ENCODE measurements at places on chromosomes 11 and 22.

DNA sequence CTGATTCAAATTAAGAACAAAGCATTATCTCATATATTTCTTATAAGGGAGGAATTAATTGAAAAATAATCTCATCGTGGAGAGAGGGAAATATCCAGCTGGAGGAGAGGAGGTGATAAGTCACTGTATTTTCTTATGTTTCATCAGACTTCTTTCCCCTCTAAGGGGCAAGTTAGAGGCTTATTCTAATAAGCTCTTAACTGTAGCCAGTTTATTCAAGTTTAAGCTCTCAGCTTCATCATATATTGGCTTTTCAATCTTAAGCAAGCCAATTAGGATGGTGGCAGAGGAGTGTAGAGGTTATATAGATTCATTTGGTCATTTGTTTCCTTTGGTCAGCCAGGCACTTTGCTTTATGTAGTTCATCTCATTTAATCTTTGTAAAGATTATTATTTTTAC, 256.7 kb downstream of the GRM5 start:
- no peak for DNase-seq

GRCh38 chr11:113106507-113106906, 145.3 kb downstream of the NCAM1 start:
- DNase-seq = no peak

- DNase-seq = peak; percentile 39
Observed at GRCh38 chr22:40487663-40488249, 117.4 kb downstream of the SGSM3 start.

DNA sequence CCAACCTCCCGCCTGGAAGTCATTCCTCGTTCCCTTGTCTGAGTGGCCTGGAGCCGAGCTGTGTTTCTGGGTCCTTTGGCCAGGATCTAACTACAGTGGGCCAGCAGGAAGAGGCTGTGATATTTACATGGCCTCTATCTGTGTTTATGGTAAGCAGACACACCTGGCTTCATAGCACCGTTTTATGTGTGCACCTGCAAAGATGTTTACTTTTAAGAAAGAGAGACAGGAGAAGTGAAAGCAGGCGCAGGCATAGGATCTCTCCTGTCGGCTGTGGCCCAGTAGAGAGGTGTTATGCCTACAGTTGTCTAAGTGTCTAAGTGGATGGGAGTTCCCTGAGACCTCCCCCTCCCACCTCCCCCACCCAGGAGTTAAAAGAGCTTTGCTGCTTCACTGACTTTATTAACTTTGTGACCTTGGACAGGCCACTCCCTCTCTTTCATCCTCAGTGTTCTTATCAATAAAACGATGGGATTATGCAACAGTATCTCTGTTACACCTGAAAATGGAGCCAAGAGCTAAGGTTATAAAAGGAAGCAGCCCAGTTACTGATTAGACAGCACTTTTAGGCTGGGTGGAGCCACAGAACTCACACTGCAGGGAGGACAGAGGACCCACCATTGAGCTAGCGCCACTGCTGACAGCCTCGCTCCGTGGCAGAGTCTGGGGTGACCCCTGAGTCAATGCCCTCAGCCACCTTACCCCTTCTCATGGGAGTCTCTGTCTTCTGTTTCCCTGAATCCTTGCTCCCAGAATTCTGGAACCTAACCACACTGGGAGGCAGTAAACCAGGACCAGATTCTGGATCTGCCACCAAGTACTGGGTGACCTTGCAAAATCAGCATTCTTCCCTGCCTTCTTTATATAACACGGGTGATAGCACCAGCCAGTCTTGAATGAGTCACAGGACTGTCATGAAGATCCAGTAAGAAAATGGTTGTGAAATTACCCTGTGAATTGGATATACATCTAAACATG, 22.0 kb downstream of the ST14 start:
- no peak for DNase-seq

DNA sequence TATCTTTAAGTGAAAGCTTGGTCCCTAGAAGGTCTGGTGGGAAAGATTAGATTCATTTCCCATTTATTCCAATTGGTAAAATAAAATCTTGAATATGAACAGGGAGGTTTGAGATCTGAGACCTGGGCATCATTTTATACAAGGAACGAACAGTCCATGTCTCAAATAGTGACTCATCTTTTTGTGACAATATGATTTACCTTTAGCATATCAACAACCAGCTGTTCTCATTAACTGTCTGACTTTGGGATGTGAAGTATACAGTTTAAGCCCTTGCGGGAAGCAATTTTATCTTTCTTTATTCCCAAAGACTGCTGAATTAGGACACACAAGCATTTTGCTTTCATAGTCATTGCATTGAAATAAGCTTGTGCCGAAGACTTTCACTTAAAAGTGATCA, 691.6 kb downstream of the ETS1 start:
- no peak for DNase-seq

DNA sequence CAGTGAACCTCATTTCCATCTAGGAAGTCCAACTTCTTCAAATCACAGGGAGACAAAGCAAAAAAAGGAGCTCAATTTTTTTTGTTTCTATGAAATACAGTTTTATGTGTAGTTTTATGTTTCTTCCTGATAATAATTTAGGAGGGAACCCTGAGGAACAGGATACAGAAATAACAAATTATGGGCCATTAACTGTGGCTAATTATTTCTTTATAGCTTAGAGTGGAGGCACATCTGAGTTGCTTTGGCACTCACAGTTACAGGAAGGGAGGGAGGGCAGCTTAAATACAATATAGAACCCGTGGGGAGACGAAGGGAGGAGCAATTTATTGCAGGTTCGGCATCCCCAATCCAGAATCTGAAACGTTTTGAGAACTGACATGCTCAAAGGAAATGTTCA, 37.1 kb upstream of the HORMAD2 start:
- DNase-seq = no peak

- no peak for DNase-seq
Observed at GRCh38 chr11:8356721-8357504, 93.2 kb upstream of the LMO1 start.

DNA sequence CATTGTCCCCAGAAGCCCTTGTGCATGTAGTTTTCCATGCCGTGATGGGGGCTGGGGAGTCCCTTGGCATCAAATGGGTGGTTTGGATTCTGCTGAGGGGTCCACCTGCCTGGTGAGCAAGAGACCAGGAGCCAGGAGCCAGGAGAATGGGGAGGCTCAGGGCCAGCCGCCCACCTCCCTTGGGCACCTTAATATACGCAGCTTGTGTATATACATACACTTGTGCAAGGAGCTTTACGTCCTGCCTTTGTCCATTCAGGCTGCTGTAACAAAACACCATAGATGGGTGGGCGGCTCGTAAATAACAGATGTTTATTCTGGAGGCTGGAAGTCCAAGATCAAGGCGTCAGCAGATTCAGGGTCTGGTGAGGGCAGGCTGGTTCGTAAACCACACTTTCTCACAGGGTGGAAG, 62.5 kb downstream of the SMIM38 start:
- no peak for DNase-seq

- no peak for DNase-seq
Observed at GRCh38 chr22:33380789-33381530, 322.8 kb upstream of the SYN3 start.

- DNase-seq = no peak
Observed at GRCh38 chr11:133503236-133503635, 29.1 kb downstream of the OPCML start.

DNA sequence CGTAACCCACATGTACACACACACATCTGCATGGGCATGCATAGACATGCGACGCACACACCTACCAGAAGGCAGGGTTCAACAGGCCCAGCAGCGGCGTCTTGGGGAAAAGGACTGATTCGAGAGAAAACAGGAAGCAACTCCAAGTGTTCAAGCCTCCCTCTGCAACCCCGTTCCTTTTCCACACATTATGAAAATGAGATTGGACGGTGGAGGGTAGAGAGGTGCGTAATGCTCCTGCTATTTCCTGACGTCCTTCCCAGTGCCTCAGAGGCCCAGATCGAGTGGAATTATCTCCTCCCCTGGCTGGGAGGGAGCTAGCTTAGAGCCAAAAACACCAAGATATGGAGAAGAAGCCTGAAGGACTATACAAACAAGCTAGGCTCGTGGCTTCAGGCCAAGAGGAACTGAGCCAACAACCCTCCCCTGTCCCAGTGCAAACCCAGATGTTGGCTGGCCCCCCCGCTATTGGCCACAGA, 289.2 kb downstream of the MN1 start:
- DNase-seq = no peak

DNA sequence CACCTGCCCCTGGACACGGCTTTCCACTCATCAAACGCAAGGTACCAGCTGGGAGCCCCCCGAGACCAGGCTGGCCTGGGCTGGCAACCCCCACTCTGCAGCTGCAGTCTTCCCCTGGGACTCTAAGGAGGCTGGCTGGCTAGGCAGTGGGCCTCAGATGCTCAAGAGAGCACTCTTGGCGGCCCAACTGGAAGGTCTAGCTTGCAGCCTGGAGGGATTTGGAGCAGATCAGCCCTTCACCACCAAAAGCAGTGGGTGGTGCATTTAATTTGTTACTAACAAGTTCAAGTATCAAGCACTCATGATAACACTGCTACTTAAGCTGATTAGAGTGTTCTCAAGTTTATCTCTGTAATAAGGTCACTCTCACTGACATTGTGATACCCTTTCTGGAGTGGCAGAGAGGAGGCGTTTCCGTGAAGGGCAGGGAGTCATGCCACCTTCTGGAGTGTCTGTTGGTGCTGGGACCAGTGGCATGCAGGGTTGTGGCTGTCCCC, 21.5 kb downstream of the C22orf23 start:
- no peak for DNase-seq

- no peak for DNase-seq
Observed at GRCh38 chr11:62491571-62492329, 54.9 kb downstream of the AHNAK start.

DNA sequence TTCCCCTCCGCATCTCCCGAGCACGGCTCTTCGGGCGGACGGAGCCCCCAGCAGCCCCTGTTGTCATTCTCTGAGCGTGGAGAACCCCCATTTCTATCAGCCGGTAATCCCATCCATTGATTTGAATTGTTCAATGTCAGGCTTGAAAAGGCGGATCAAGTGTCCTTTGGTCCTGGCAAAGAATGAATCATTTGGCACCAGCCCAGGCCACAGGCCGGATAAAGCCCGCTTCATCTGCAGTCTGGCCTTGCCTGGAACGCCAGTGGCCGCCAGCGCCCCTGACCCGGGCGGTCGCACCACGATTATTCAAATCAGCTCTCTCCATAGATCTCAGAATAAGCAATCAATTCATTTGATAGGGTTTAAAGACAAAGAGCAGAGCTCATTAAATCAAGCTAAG, 188.9 kb downstream of the BRD1 start:
- no peak for DNase-seq

GRCh38 chr11:35458846-35459245, 39.5 kb upstream of the SLC1A2 start:
- no peak for DNase-seq

DNA sequence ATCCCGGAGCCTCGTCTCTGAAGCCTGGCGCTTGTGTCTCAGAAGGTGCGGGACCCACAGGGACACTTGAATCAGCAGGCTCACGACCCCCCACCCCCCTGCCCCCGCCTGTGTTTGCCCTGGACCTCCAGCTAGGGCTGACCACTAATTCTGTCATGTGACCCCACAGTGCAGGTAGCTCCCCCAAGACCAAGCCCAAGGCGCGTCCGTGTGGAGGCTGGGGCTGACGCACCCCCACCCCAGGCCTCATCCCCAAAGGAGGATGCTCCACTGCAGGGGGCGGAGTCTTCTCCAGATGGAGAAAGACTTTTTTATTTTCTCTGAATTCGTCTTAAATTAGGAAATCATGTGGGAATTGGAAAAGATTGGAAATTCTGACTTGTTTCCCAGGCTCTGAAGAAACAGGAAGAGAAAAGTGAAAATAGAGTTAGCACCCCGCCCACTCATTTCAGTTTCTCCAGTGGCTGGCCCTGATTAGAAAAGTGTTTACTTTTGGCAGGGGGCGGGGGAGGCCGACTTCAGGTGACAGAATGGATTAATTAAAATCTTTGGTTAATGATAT, 1.0 kb upstream of the RELA start:
- peak; percentile 39 for DNase-seq

- DNase-seq = no peak
Observed at GRCh38 chr22:21652547-21653545, 10.7 kb downstream of the SDF2L1 start.

DNA sequence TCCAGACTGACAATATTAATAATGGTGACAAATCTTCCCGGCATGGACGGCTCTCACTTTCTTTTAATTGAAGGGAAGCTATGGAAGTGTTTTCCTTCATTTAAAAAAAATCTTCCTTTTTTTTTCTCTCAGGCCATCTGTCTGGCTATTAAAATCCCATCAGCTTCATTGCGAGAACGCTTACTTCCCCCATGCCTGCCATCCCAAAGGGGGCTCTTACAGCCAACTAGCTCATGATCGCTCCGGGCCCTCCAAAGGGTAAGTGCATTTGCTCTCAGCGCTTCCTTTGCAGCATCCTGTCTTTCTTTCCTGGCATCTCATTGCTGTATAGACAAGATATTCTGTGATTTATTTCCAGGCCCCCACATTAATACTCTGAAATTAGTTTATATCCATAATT, 20.7 kb downstream of the CACNG2 start:
- DNase-seq = peak; percentile 93

DNA sequence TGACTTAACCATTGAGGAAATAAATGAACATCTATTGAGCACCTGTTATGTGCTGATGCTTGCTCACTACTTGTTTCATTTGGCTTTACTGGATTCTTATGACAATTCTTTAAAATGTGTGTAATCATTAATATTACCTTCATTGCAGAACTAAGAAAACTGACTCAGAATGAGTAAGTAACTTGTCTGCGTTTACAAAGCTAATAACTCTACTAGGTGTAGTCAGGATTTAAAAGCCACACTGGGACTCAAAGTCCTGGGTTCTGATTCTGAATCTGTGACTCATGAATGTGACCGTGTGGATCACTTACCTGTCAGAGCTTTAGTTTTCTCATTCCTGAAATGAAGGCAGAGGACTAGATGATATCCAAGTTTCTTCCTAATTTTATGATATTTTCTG, 23.4 kb upstream of the KIRREL3 start:
- no peak for DNase-seq

DNA sequence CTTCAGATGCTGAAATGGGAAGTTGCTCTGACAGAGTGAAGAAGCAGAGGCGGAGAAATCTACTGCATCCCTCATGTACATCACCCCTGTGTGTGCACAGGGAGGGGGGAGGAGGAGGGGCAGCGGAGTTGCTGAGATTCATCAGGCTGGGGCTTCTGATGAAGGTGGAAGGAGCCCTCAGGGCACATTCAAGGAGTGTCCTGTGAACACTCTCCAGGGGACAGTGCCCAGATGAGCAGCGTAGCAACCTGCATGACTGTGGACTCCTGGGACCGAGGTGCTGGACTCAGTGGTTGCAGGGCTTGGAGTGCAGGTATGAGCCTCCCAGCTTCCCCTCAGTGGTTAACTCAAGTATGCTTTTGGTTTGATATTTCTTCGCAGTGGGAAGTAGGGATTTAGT, 257.8 kb upstream of the B3GAT1 start:
- DNase-seq = no peak

GRCh38 chr11:86374069-86374468, 618 bp upstream of the CCDC81 start:
- DNase-seq = no peak

- no peak for DNase-seq
Observed at GRCh38 chr11:24734742-24735237, 237.9 kb downstream of the LUZP2 start.

GRCh38 chr11:74460481-74461154, 6.7 kb downstream of the KCNE3 start:
- DNase-seq = no peak

- peak; percentile 38 for DNase-seq
Observed at GRCh38 chr11:56103210-56103737, at the start of gene OR8H2. Gene OR8H2, plus strand, starts transcription at chr11:56103687. Its CDS starts 1,356 bp downstream, at chr11:56105043.

GRCh38 chr11:10201343-10201742, 92.7 kb downstream of the SBF2 start:
- DNase-seq = no peak
